Stimulated activated naive CD8-positive, alpha-beta T cell treated with anti-CD3 and anti-CD28 coated beads, Interleukin-15, Interleukin-2, amounts not matched to agents 100 U/mL and 50 U/mL, for 24 hours (primary cell): ENCODE measurements at places on chromosomes 6 and 20.

DNA sequence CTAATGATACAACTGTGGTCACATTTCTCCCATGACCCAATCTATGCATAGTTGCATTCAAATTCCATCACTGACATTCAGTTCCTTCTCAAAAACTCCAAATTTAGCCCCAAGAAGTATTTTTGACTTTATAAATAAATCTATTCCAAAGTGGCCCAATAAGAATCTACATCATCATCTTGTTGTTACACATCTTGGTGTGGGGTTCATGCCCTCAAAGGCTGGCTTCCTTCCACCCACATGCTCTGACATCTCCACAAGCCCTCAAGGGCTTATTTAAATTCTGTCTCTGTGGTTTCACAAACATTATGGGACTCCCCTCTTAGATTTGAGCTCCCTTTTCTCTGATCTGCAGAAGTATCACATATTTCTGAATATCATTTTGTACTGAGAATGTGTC lies 585.3 kb upstream of the BTBD3 start:
- DNase-seq = no peak

DNA sequence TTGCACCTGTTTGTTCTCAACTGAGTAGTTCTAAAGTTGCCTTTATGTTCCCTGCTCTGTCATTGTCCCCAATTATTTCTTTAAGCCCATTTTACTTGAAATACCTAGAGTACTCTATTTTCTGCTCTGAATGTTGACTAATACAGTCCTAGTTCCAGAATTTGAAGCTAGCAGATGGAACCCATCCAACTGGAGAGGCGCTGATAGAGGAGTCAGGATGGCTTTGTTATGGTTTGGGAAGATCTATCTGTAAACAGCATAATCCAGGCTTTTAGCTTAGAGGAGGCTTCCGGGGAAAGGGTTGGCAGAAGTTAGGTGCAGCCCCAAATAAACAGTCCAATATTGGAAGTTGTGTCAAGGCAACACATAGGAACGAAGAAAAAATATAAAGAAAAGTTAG lies 927.7 kb downstream of the TFAP2A start:
- DNase-seq = no peak

GRCh38 chr20:38842558-38842981 lies 37.1 kb downstream of the PPP1R16B start:
- peak; percentile 82 for DNase-seq

DNA sequence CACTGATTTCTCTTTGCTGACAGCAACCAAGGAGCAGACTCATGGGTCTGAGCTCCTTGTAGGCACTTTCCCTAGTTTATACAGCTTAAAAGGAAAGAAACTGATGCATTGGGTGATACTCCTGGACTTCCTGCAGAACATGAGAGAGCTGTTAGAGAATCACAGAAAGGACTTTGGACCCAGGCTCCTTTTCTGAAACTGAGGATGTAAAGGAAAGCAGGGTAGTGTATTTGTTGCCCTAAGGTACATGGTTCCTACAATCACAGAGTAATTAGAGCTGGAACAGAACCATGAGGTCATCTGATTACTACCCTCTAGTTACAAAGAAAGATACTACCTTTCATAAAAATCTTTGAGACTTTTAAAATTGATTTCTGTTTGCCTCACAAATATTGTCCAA lies 477.1 kb upstream of the SPTLC3 start:
- DNase-seq = no peak

DNA sequence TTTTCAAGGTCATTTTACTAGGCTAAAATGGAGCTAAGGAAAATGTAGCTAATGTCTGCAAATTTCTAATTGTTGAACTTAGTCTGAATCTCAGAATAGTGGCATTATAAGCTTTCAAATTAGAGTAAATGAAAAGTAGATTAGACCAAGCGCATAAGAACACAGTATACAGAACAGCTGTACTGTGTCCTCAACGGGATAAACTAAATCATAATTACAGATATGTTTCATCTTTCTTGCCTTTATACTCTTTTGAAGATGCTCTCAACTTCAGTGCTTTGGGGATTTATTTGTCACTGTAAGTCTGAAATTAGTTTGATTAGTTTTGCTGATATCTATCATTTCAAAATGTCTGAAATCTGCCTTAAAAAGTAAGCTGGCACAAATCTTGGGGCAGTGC lies 305.4 kb downstream of the LAMA2 start:
- no peak for DNase-seq

DNA sequence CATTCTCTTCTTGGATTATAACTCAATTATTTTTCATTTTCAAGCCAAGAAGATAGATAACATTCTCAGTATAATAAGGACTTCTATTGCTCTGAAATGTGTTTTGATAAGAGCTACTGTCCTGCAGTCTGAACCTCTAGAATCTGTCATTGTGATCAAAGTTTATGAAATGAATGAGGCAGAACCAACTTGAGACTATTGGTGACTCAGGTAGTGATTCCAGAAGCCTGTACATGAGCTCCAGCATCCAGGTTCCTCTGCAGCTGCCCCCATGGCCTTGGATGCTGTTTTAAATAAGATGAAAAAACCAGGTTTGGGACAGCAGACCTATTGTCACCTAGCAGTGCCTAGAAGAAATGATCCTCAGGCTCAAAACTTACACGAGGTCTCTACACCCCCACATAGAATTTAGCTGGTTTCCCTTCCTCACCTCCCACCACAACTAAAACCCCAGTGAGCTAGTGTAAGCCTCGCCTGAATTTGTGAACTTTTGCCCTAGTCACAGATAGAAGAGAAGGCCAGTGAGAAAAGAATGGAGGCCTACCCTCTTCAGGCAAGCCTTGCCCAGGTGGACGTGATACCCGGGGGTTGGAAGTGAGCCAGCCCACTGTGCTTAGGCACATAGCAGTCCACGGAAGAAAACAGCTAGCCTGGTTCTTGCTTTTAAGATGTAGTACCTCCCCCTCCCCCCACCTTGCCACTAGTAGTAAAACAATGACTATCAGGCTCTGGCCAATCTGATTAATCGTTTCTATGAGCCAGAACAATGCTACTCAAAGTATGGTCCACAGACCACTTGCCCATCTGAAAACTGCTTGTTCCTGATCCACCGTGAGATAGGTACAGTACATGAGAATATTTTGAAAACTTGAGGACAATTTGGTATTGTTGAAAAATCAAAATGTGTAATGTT lies 73.0 kb upstream of the SYNJ2 start:
- DNase-seq = no peak

DNA sequence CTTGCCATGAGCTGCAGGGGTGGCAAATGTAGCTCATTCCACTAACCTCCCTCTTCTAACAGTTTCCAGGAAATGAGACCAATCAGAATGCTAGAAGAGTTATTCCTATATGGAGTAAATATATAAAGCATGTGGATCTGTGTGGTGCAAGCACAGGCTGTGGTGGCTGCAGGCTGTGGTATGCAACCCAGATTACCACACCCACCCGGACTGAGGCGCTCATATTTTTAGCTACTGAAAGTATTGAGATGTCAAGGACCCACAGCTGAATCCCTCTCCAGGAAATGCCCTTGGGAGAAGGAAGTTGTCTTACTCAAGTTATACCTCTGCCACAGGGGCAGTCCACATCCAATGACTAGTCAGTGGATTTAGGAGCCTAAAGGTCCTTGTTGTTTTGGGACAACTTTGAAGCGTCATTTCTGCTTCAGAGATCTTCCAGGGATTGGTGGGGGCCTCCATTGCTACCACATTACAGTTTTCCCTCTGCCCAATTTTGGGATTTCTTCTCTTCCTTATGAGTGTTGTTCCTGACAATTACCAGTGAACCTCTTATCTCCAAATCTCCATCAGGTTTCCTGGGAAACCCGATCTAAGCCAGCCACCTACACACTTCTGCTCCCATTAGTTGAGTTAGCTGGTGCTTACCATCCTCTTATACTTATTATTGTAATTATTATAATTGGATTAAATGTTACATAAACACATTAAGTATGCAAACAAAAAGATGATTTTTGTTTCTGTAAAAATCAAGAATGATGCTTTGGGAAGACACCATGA lies 12.1 kb upstream of the REPS1 start:
- no peak for DNase-seq

DNA sequence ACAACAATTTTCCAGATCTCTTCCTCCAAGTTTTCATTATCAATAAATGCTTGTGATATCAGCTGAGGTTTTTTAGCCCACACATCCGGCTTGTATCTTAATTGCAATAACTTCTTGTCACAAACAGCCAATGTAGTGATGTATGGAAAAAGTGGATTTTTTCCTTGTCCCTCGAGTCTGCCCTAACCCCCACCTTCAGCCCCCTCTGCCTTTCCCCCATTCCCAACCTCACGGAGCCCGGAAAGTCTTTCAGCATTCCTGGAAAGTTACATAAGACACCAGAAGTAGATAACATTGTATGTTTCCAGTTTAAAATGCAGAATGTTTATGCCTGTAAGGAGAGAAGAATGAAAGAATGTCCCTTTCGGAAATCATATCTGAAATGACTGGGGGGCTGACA lies 179.2 kb upstream of the PHACTR1 start:
- no peak for DNase-seq

DNA sequence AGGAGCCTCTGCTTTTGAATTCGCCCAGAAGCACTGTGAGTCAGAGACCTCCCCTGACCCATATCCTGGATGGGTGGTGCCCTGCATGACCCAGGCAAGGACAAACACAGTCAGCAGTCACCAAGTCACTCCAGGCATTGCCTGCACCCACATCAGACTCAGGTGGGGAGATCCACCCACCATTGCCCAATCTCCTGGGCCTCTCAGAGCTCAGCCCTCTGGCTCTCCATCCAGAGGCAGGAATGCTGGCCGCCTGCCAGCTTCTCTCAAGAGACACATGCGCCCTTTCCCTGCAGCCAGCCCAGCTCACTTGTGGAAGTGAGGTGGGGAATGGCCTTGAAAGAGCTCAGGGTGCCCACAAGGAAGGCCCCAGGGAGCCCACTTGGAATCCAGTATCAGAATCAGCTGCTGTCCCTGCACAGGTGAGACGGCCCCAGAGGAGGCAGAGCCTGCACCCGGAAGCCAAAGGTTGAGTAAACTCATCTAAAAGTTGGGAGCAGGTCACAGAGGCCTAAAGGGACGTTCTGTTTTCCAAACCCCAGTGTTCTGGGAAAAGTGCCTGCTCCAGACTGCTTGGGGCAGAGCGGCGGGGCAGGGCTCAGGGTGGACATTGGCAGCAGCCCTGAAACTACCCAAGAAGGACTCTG lies 129.8 kb downstream of the PREX1 start:
- DNase-seq = no peak

DNA sequence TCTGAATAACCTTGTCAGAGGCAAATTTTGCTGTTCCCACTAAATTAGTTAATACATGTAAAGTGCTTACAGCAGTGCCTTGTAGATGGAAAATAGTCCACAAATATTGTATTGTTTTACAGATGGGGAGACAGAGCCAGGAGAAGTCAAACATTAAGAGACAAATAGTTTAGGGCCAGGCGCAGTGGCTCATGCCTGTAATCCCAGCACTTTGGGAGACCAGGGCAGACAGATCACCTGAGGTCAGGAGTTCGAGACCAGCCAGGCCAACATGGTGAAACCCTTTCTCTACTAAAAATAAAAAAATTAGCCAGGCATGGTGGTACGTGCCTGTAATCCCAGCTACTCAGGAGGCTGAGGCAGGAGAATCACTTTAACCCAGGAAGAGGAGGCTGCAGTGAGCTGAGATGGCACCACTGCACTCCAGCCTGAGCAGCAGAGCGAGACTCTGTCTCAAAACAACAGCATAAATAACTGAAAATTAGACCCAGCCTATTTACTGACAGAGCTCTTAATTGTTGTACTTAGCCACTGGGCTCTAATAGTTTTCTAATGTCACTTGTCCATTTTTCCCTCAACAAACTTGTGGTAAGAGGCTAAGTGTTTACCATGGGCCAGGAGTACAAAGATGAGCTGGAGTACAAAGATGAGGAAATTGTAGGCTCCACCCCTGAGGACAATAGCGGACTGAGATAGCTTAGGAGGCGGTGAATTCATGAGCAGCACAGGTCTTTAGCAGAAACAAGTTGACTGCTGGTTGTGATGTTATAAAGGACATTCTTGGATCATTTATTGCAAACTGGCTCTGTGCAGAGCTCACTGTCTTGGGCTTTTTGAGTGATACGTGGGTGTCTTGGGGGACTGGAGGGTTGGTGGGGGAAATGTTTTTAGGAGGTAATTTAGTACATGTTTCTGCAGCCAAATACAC lies 6.4 kb downstream of the ZSWIM3 start:
- DNase-seq = no peak

DNA sequence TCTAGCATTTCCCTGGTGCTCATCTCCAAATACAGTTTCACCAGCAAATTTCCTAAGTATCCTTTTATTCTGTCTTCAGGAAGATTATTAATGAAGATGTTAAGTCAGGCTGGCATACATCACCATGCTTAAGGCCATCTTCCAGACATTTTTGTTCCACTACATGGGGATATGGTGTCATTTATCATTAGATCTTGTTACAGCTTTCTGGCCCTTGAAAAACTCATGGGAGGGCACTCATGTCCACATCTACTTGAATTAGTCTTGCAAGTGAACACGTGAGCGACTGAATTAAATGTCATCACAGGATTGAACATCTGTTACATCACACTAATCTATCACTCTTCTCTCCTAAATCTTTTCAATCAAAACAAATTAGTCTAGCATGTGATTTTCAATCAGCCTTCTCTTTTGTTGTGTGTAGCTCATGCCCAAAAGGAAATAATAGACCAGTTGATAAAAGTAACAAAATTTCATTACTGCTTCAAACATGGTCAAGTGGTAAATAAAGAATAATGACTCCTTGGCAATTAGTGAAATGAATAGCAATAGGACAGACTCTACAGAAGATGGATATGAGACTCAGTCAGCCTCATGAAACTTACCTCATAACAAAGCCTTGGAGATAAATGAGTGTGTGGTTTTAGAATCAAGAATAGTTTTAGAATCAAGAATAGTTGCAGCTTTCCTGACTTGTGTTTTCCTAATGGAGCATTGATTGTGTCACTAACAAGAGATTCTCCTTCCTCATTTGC lies 80.5 kb downstream of the MTFR2 start:
- no peak for DNase-seq

- DNase-seq = peak; percentile 9
Observed at GRCh38 chr6:34531580-34532201, 24.4 kb downstream of the SPDEF start.

DNA sequence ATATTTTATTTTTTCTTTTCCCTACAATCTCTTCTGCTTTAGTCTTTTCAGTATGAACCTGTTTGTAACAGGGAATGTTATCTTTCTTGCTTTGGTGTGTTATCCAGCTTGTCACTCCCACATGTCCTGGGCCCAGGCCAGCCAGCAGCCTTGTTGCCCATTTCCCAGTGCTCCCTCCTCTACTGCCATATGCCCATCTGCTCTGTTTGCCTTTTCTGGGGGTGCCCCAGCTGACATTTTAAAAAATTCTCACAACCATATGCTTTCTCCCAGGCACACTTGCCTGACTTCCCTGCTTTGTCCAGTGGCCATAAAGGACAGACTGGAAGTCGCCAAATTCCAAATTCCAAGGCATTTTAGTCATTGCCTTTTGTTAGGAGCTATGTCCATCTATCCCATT lies 23.6 kb upstream of the LMBRD1 start:
- no peak for DNase-seq

- DNase-seq = no peak
Observed at GRCh38 chr6:108707328-108707976, 140.8 kb upstream of the ARMC2 start.
